Cortex of kidney (tissue), 1 donor: ENCODE measurements at places on chromosomes 7 and 10.

- no peak for DNase-seq
Measured at GRCh38 chr7:90345595-90346335, 751 bp upstream of the GTPBP10 start.

GRCh38 chr7:38842746-38843145, 66.2 kb downstream of the VPS41 start:
- no peak for DNase-seq

DNA sequence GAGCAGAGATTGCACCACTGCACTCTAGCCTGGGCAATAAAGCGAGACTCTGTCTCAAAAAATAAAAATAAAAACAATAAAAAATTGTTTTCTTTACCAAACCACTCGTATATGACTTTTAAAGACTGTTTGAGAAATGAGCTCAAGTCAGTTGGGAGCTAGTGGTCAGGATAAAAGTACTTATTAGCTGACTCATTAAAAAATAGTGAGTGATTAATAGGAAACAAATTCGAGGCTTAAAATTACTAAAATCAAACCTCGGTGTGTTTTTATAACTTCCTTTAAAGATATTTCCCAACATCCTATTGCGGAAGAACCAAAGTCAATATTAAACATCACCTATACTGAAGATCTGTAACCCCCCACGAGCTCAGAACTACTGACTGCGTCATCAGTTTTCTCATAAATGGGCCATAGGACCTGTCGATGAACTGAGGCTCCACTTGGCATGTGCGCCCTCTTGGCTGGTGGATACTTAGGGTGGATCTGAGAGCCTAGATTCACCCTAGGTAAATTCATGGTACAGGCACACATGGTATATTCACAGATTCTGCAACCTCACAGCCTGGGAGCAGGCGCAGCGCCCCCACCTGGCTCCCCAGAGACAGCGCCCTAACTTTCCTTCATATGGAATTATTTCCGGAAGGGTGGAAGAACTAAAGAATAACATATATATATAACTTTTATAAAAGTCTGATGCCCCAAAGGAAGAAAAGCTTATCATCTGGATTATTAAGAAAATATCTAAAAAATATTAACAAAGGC, 9.2 kb downstream of the MKI67 start:
- DNase-seq, result no peak

GRCh38 chr7:154628556-154628955, 374.4 kb downstream of the PAXIP1 start:
- no peak for DNase-seq

DNA sequence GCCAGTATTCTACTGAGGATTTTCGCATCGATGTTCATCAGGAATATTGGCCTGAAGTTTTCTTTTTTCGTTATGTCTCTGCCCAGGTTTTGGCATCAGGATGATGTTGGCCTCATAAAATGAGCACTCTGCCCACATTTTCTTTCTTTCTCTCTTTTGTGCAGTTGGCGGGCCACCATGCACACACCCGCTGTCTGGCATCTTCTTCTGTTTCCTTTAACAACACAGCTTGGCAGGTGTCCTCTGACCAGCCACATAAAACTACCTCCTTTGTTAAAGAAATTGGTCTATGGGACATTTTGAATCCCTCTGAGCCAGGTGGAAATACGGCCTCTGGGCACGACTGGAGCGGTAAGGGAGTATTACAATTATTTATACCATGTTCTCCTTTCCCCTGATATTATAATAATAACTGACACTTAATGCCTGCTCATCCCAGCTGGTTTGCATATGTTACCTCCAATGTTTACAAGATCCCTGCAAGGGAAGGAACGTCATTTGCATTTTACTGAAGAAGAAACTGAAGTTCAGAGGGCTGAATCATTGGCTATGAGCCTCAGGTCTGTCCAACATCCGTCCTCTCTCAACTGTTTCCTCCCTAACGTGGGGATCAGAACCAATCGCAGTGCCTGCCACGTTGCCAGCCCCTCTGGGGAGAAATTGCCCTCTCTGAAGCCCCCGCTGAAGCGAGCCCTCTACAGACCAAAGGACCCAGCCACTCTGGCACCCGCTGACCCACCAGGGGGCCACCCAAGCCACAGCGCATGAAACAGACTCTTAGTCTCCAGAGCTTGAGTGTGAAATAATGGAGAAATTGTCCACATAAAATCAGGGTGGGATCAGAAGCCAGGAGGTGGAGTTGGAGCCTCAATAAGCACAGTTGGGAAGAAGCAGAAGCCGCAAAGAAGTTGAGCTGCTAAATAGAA, 125.0 kb upstream of the FOXK1 start:
- DNase-seq, result no peak

- DNase-seq, result no peak
Measured at GRCh38 chr10:115417585-115418265, 324.6 kb downstream of the ATRNL1 start.

- DNase-seq, result no peak
Measured at GRCh38 chr10:105967256-105967655, 1197.2 kb downstream of the SORCS1 start.

DNA sequence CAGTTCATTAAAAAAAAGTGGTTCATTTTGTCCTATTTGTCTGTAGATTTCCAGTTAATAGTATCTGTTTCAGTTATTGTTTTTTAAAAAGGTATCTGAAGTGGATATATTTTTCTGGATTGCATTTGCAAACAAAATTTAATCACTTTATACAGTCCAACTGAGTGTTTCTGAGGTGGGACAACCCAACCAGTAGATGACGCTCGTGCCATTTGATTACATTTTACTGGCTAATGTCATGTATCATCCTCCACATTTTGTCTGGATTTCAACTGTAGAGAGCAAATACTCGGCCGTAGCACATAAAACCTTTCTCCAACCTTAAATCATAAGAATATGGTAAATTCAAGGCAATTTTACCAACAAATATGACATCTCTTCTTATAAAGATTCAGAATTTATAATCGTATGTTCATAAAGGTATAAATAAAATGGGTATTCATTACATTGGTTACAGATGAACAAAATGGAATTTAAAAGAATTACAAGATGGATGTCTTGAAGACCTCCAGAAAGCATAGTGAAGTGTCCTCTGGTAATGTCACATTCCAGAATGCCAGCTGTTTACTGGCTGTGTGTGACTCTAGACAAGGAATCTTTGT, 789.0 kb downstream of the PHTF2 start:
- DNase-seq, result no peak

DNA sequence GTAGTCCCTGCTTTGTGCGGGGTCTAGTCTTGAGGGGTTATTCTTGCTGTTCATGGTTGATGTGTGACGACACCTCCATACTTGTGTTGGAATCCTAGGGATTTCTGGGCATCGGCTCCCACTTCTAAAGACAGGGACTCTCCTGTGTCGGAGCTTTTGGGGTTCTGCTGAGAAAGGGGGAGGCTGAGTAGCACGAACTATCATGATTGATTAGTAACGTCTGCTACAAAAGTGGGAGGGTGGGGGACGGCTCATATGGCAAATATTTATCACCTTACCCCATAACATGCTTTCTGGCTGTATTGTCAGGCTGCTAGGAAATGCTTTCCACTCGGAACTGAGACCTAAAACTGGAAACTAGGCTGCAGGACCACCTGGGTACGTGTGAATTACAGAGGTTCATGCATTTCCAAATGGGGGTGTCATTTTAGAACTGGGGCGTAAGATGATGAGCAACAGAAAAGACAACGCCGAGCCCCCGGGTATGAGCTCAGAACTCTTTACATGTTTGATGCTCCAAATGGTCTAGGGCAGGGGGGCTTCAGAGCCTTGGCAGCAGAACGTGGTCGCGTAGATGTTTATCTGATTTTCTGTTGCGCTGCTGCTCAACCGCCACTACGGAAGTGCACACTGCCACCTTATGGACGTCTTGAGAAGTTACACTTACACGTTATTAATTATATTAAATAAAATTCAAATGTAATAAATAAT, 15.1 kb upstream of the NME8 start:
- DNase-seq, result no peak

- no peak for DNase-seq
Measured at GRCh38 chr7:954330-955238, at the start of gene ADAP1. Gene ADAP1 (minus strand): TSS chr7:954680. CDS start chr7:954477, 203 bp downstream.
